ENCODE measurements at places on chromosomes 12 and 14.
A peak's percentile ranks its signal among the peaks of the same experiment; 100 is the strongest.

DNA sequence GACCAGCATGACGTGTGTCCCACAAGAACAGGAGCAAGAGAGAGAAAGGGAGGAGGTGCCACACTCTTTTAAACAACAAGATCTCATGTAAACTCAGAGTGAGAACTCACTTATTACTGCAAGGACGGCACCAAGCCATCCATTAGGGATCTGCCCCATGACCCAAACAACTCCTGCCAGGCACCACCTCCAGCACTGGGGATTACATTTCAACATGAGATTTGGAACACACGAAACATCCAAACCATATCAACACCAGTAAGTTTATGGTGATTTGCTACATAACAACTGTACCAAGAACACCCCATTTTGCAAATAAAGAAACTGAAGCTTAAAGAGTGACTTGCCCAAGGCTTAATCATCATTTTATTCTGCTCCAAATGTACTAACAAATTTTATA, 23.7 kb upstream of the OR6J1 start:
- DNase-seq: no peak

GRCh38 chr12:100266835-100267602, at the start of the genes DEPDC4 and SCYL2:
Gene DEPDC4 (minus strand): TSS chr12:100267079. CDS start chr12:100267076, 3 bp downstream.
Gene SCYL2 (plus strand): TSS chr12:100267177. CDS start chr12:100282971, 15,794 bp downstream.
- peak; percentile 96 for DNase-seq

DNA sequence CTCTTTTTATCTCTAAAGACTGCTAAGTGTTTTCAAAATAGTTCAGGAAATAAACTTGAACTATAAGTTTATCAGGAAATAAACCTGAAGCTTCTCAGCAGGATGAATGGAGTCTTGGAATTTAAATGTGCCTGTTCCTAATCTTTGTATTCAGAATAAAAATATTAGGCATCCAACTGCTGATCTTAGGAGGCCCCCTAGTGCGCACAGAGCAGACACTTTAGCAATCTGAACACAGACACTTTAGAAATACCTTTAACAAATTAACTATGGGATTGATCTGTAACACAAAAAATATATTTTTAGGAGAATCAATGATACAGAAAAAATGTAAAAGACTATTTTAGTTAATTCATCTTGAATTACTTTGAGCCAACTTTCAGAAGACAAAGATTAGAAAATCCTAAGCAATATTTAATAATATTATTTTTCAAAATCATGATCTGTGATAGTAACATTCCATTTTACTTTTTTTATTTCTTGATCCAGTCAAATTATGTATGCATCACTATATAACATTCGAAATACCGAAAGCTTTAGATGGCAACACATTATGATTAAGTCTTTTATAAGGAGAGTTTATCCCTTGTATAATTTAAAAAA, 80.9 kb downstream of the SLC41A2 start:
- no peak for DNase-seq

- DNase-seq: no peak
Measured at GRCh38 chr14:64811676-64812075, 68.0 kb downstream of the SPTB start.

DNA sequence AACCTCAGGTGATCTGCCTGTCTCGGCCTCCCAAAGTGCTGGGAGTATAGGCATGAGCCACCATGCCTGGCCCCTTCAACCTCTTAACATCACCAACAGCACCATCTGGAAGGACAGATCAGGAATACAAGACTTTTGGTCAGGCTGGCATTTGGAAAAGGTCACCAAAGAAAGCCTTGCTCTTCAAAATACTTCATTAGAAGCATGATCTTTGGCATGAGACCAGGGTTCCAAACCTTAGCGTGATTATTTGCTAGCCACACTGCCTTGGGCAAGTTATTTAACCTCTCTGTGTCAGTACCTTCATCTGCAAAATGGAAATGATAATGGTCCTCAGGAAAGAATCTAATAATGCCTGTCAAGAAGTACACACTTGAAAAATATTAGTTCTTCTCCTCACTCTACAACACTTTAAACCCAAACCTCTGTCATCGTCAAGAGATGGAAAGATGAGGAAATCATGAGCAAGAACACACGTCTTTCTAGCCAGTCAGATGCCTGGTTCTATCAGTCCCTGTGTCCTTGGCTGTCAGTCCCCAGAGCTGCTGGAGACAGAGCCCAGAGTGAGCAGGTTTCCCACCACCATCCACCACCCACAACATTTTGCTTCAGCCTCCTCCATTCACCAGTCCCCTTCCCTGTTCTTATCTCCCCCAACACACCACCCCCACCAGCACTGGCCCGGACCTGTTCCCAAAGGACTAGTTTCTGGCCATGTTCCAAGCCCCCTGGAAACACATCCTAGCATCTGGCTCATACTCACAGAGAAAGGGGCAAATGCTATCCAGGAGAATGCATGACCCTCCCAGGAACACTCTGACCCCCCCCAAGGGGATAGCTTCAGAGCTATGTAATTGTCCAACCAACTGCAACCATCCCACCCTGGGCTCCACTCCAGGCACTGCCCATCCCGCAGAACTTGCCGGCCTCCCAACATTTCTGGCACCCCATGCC, 2.0 kb downstream of the ADCY6 start:
- no peak for DNase-seq

- no peak for DNase-seq
Measured at GRCh38 chr14:88499225-88499624, 55.6 kb downstream of the PTPN21 start.

DNA sequence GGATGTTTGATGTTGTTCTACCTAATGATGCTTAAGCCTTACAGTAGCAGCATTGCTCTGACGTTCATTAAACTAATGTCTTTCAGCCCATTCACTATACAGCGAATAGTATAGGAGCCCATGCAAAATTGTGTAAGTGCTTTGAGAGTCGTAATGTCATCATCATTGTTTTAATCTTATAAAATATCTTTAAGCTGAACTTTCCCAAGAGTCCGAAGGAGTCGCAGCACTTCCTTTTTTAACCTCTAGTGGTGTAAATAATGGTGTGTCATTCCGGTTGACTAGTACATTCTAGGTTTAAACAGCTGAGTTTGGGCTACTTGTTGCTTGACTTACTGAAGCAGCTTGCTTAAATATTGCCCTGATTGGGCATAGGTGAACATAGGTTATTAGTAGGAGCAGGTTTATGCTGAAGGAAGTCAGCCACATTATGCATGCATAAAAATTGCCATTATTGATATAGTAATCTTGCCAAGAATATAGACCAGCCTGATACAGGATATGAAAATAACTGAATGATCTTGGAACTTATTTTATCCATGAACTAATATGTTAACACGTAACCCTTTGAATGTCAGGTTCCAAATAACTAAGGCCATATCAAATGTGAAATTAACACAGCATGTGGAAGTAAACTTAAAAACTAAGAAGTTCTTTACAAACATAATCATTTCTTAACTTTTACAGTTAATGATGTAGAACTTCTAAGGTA, 2.6 kb downstream of the WNK1 start:
- peak; percentile 19 for DNase-seq

DNA sequence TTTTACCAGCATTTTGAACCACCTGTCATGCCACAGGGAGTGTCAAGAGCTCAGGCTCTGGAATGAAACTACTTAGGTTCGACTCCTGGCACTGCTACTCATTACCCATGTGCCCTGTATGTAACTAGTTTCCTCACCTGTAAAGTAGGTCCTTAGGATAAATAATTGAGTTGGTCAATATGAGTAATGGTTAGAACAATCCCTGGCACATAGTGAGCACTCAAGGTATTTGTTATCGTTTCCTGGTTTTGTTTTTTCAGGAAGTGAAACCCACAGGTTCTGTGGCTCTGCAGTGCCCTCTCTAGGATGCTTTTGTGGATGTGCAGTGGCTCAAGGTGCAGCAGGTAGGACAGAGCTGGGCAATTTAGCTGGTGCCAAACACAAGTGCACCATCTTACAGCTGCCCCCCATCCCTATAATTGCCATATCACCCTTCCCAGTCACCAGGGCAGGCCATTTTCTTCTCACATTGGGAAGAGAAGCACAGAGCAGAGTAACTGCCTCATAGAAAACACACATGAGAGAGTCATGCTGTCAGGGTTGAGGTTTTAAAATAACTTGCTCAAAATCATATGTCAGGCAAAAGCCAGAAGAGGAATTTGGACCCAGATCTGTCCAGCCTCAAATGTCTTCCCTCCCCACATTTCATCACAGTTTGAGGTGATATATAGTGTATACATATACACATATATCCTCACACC, 297.5 kb downstream of the RPAP3 start:
- no peak for DNase-seq

DNA sequence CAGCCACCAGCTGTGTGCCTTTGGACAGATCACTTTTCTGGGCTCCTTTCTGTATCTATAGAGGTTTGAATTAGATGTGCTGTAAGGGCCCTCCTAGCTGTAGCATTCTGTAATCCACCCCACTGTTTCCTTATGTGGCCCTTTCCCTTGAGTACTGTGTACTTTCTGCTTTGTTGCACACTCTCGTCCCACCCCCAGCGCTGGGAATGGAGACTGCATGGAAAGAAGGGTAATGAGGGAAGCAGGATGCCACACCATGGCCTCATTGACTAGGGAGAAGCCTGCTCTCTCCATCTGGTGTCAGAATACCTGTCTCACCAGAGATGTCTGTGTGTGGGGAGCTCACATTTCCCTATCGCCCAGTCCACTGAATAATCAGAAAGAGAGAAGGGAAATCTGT, 13.6 kb upstream of the GALNT16 start:
- no peak for DNase-seq

GRCh38 chr12:583251-583869, 79.9 kb downstream of the NINJ2 start:
- peak; percentile 91 for DNase-seq

GRCh38 chr12:119423285-119423684, 88.8 kb downstream of the CCDC60 start:
- no peak for DNase-seq

GRCh38 chr12:47085815-47086252, 6.1 kb upstream of the AMIGO2 start:
- peak; percentile 68 for DNase-seq

GRCh38 chr14:105486974-105487448, 325 bp downstream of the CRIP1 start:
- peak; percentile 61 for DNase-seq

DNA sequence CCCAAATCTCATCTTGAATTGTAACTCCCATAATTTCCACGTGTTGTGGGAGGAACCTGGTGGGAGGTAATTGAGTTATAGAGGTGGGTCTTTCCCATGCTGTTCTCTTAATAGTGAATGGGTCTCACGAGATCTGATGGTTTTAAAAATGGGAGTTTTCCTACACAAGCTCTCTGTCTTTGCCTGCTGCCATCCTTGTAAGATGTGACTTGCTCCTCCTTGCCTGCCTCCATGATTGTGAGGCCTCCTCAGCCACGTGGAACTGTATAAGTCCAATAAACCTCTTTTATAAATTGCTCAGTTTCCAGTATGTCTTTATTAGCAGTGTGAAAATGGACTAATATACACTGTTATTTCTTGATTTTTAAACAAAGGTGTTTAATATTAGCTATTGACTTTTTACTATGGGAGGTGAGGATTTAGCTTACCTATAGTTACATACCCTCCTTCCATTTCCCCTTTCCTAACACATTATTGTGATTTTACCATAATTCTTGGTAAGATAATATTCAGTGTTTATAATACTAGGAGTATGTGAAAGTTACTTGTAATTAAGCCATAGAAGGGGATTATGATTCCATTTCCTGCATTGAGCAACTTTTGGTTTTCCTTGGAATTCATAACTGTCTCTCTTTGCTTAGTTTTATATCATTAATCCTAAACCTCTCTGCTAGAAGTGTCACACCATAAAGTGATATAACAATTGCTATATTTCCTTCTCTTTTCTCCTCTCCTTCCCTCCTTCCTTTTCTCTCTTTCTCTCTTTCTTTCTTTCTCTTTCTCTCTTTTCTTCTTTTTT, 151.0 kb upstream of the KRAS start:
- DNase-seq: no peak

GRCh38 chr14:89618330-89618708, 201.3 kb upstream of the FOXN3 start:
- no peak for DNase-seq

GRCh38 chr12:79826267-79827128, 108.4 kb downstream of the PPP1R12A start:
- DNase-seq: no peak

- no peak for DNase-seq
Measured at GRCh38 chr12:52321418-52321817, 220 bp upstream of the KRT83 start.

- DNase-seq: no peak
Measured at GRCh38 chr12:121911824-121912585, 6.4 kb upstream of the CFAP251 start.

DNA sequence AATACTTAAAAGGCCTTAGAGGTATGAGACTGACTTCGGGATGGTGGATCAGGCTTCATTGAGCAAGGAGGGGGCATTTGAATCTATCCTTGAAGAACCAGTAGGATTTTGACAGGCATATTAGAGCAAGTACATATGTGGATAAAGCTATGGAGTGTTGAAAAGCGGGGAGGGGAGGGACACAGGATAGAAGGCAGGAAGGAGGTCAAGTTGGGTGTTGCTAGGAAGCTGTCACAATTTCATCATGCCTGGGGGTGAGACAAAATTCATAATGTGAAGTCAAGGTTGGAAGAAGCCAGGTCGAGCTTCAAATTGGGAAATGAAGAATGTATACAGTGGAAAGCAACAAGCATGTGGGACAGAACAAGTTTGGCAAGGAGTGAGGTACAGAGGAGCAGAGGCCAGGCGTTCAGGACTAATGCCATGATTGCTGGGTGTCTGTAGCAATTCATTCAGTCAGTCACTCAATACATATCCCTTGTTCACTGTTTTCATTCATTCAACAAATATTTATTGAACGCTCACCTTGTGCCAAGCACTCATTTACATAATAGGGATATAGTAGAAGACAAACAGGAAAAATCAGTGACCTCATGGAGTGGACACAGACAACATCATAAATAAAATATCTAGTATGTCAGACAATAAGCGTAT, 58.3 kb upstream of the LTA4H start:
- DNase-seq: peak; percentile 50

DNA sequence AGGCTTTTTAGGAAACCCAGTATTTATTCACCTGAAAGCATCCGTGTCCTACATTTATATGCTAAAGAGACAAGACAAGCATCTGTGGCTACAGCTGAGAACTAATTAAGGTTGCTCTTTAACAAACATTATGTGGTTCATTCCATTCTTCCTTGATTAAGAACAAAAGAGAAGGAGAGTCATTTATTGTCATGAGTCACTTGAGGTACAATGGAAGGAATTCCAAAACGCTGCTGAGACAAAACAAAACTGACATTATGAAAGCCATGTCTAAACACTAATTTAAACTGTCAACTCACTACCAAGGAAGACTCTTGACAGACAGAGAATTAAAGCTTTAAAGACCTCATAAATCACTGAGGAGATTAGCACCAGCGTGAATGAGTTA, 214.4 kb downstream of the BMP4 start:
- no peak for DNase-seq

Data from NCI-H146 (cell line).